ENCODE measurements at places on chromosomes 12 and 14.

DNA sequence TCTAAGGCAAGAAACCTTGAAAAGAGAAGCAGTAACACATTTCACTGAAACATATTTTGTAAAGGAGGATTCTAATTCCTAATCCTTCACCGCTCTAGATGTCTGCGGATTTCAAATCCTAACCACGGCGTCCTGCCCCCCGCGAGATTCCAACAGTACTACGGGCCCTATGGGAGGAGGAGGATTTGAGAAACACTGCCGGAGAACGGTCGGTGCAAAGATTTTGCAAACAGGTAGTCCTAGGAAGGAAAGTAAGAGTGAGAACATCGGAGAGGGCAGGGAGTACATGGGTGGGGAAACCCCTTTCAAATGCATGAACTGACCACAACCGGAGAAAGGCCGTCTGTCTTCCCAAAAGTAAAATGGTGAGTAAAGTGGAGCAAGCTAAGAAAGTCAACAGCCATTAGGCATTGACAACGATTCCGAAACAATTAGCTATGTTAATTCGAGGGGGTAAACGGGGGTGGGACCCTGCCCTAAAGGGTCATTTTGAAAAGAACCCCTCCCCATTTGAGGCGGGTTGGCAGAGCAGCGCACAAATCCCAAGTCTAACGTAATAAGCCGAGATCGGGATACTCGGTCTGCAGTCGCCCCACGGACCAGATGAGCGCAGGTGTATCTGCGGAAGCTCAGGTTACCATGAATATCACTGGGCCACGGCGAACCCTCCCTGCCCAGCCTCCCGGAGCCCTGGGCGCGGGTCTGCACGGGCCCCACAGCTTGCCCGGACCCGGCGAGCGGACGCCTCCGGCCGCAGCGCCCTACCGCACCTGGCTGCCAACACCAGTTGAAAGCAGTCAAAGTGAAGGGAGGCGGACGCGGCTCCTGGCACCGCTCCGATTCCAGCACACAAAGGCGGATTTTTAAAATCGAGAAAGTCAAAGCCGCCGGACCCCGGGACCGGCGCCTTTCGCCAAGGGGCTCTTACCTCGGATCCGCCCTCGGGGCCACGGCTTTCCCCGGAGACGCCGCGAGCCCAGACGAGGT lies 662 bp downstream of the EPS8 start:
- peak; percentile 53 for DNase-seq

DNA sequence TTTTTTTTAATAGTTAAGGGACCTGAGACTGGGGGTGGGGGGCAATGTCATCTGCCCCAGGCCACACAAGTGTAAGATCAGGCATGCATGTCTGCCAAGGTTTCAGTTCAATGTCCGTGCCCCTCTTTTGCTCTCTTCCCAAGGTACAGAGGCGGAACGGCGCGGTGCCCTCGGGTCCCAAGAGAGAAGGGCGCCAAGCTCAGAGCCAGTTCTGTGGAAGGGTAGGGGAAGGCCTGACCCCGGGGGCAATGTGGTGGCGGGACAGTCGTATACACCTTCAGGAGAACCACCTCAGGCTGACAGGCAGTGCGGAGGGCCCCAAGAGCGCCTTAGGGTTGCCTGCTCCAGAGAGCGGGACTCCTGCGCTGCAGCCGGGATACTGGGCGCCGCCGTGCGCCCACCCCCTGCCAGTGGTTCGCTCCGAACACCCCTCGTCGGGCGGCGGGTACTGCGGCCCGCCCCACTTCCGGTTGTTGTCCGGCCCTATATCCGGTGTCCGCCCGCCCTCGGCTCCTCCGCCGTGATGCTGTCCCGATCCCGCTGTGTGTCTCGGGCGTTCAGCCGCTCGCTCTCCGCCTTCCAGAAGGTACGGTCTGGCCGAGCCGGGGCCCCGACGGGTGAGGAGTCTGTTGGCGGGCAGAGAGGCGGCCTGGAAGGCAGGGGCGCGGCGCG lies at the start of gene DLST:
TSS of gene DLST (plus strand) at position 486 of the 672 bp plus-strand sequence. CDS start at position 524, 38 bp downstream.
- DNase-seq = peak; percentile 94

DNA sequence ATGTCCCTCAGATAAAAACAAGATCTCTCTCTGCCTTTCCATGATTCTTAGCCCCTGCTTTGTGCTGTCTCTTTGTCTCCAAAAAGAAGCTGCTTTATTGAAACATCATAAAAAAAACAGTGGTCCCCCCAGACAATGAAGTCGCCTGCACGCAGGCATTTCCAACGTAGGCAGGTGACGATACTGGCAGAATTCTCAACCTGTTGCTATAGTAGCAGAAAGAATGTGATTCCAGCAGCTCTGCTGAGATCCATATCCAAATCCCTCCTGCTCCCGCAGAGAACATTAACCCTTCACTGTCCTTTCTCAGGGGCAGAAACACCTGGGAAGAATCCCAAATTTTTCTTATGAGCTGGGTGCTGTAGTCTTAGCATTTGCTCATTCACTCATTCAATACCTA lies 84.8 kb downstream of the STON2 start:
- no peak for DNase-seq

- no peak for DNase-seq
These were observed 178.1 kb downstream of the BTG1 start for GRCh38 chr12:91967590-91967989.

- DNase-seq = no peak
These were observed 279.4 kb downstream of the FOXN3 start for GRCh38 chr14:89137526-89138163.

DNA sequence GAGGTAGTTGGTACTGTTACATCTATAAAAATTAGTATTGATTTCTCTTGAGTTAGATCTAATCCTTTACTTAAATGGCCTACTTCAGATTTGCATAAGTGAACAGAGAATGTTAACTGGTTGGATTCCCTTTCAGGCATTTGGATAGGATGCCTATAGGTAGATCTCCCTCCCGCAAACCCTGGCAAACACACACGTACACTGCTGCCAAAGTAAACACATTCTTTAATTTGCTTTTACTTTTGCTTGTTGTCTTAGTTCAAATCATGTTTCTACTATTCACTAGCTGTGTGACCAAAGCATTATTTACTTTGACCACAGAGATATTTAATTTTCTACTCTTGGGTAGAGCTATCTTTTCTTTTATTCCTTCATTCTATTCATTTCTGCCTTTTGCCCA lies 936.1 kb upstream of the FBXO33 start:
- no peak for DNase-seq

GRCh38 chr12:88153959-88154358 lies 11.9 kb downstream of the TMTC3 start:
- no peak for DNase-seq

DNA sequence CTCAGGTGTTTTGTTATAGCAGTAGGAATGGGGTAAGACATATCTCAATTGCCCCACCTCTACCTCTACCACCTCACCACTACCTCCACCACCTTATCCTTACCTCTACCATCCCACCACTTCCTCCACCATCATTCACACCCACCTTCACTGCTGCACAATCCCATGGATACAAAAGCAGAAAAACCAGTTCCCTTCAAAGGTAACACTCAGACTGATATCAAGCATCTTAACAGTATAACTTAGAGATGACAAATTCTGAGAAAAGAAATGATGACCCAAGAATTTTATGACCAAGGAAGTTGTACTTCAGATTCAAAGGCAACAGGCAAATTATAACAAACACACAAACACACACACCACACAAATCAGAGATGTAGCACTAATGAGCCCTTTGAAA lies 189.4 kb downstream of the NUAK1 start:
- no peak for DNase-seq

DNA sequence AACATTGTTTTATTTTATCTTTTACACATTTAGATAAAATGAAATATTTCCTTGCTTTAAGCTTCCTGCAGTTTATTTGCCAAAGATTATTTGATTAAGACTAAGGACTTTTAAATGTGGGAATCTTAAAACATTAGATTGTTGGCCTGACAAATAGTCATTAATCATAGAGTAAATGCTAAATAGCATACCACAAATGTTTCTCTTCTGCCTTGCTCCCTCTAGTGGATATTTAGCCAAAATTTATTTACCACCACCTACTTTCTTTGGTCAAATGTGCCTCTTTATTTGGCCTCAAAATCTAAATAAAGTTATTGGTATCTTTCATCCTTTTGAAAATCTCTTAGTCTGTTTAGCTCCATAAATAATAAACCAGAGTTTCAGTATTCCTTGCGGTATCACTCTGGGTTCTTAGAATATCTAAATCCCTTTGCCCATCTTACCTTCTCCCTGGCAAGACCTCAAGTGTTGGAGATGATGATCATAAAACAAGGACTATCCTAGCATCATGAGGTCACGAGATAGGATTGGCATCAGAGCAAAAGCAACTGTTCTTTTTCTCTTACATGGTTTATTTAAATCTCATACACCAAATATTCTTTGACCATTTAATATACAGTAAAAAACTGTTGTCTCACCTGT lies 150.6 kb upstream of the AEBP2 start:
- no peak for DNase-seq

DNA sequence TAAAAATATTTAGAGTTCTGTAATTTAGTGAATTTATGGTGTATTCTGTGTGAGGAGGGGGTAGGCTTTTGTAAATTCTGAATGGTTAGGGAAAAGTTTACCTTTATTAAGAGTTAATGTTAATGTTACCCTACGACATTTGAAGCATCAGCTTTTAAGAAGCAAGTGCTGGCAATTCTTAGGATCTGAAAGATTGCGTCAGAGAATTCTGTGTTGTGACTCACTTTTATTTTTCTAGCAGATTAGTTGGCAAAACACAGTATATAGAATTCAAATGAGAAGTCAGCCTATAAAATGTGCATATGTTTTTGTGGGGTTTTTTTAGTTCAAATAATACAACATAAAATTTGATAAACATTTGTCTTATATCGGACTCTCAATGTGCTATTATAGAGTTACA lies 97.6 kb downstream of the RAD52 start:
- DNase-seq = no peak
